ENCODE measurements at places on chromosomes 5 and 9.

GRCh38 chr5:143537056-143537455 is 133.6 kb upstream of the NR3C1 start:
- DNase-seq = no peak

DNA sequence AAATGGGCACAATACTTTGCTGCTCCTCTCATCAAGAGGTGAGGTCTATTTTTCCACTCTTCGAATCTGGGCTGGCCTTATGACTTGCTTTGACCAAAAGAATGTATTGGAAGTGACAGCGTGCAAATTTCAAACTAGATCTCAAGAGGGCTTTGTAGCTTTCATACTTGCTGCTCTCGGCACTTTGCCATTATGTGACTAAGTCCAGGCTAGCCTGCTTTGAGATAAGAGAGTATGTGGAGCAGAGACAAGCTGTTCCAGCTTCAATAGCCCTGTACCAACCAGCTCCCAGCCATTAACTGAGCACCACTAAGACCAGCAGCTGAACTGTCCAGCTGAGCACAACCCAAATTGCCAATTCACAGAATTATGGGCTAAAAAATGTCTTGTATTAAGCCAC is 124.6 kb downstream of the ACER2 start:
- DNase-seq = no peak

GRCh38 chr9:36603006-36603405 is 30.3 kb downstream of the MELK start:
- DNase-seq = no peak

DNA sequence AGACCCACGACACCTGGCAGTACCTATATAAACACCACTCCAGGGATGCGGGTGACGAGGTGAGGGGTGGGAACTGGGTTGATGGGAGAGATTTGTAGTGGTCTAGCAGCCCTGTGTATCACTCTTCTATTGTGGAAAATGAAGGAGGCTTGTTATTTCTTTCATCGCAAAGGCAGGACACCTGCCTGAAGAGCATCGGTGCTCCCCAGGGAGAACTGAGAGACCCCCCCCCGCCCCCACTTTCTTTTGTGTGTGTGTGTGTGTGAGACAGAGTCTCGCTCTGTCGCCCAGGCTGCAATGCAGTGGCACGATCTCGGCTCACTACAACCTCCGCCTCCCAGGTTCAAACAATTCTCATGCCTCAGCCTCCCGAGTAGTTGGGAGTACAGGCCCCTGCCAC is 8.3 kb upstream of the WDR5 start:
- DNase-seq = no peak

GRCh38 chr5:45335978-45336377 is 360.2 kb downstream of the HCN1 start:
- DNase-seq = no peak

- DNase-seq = no peak
These were observed 352.7 kb downstream of the SPOCK1 start for GRCh38 chr5:137146402-137146890.

- peak; percentile 70 for DNase-seq
These were observed at the start of gene FSTL4 for GRCh38 chr5:133612249-133612860. TSS of gene FSTL4 (minus strand) at chr5:133612541.

GRCh38 chr9:8877753-8878494 is 1078.3 kb upstream of the DMAC1 start:
- no peak for DNase-seq

DNA sequence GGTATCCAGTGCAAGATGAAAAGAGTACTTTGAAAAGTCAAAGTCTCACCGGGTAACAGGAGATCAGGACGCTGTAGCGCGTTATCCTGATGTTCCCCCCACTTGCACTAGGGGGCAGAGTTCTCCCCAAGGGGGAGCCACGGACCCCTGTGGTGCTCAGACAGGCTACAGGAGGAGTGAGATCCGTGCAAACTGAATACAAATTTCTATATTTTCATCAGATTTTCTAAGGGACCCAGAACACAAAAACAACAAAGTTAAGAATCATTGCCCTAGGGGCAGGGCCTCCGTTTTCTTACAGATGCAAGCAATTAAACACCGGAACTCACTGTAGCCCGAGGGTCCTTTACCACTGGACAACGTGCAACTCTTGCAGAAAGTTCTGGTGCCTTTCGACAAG is 2.0 kb downstream of the MYO10 start:
- DNase-seq = peak; percentile 75

DNA sequence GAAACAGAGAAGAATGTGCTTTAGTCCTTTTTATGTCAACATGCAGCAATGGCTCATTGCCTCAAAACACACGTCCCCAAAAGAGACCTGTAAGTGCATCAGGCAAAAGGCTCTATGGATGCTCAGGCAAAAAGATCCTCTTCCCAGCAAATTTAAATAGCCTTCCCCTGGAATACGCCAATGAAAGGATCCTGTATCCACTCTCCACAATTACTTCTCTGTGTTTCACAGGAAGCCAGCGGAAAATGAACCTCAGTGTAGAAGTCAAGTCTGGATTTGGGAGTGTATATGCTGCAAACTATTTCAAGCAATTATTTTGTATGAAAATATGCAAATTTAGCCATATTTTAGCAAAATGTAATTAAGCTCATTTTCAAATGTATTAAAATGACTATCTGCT is 217.9 kb downstream of the EPB41L4A start:
- no peak for DNase-seq

DNA sequence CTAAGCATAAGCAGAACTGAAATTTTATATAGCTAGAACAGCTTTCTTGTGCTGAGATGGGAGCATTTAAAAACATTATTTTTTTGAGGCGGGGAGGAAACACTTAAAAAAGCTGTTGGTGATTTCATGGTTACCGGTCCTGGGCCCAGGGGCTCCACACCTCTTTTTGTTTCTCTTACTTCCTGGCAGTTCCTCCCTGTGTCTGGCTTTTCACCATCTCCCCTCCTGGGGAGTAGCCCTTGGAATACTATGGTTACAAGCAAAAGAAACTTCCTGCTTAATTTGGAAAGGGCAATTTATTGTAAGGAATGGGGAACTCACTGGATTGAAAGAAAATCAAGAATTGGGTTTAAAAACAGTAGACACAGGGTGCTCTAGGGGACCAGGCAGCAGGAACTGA is 105.1 kb downstream of the SLC24A2 start:
- DNase-seq = no peak

DNA sequence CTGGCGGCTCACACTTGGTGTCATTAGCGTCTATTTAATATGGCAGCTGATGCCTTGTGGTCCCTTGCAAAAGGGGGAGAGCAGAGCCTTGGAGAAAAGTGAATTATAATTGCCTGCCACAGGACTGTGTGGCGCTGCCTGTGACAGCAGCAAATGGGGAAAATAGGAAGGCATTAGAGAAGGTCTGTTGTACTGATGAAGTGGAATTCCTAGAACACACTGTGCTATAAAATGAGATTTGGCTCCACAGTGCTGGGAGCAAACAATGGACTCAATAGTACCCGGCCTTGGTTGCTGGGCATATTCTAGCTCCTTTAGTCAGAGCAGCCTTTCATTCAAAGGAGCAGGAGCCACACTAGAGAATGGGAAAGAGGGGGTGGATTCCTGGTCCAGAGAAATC is 21.3 kb downstream of the SEMA6A start:
- DNase-seq = no peak

DNA sequence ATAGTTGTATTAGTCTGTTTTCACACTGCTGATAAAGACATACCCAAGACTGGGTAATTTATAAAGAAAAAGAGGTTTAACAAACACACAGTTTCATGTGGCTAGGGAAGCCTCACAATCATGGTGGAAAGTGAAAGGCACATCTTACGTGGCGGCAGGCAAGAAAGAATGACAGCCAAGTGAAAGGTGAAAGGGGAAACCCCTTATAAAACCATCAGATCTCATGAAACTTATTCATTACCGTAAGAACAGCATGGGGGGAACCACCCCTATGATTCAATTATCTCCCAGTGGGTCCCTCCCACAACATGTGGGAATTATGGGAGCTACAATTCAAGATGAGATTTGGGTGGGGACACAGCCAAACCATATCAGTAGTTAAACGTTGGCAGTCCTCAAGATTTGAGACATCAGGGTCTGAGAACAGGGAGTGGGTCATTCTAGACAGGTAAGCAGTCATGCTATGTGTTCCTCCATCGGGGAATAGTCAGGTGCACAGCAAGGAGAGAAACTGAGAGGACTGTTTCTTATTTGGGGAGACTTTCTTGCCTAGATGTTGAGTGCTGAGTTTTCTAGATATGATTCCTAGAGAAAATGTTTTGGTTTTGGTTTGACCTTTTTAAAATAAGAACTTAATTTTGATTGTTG is 45.8 kb upstream of the ENTREP1 start:
- DNase-seq = no peak

- no peak for DNase-seq
These were observed 65.8 kb downstream of the MTX3 start for GRCh38 chr5:79924936-79925893.

DNA sequence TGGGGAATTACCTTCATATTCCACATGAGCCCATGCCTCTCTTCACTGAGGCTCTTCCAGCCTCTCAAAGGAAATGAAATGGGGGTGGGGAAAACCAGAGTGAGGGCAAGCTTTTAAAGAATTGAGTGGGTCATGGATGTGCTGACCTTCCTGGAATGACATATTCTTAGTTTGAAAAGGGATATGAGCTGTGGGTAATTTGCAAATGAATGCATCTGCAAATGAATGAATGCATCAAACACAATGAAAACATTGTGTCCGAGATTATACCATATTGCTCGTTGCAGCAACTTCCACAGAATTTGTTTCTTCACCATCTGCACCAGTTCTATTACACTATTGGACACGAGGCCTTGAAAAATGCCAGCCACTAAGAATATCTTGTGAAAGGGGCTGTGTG is 198.6 kb upstream of the CDH6 start:
- no peak for DNase-seq

DNA sequence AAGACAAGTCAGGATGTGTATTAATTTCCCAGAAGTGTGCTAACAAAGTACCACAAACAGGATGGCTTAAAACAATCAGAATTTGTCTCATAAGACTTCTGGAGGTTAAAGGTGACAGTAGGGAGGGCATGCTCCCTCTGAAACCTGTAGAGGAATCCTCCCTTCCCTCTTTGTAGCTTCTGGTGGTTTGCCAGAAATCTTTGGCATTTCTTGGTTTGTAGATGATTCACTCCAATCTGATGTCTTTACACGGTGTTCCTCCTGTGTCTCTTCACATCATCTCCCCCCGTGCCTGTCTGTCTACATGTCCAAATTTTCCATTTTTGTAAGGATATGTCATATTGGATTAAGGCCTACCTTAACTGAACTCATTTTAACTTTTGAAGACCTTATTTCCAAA is 471.5 kb downstream of the ZNF608 start:
- DNase-seq = no peak

DNA sequence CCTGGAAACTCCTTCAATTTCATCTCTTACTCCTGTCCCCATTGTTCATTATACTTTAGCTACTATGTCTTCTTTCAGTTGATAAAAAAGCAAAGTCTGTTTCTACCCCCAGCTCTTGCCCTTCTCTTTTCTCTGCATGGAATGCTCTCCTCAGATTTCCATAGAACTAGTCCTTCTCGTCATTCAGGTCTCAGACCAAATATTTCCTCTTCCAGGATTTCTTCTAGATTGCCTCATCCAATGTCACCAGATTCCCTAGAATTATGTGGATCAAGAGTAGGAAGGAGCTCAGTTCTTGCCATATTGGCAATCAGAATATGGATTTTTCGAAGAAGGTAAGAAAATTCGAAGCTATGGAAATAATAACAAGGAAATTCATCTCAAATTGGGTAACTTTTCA is 176.1 kb downstream of the GABRG2 start:
- no peak for DNase-seq

- DNase-seq = no peak
These were observed 53.9 kb downstream of the PRDM6 start for GRCh38 chr5:123142957-123143356.

DNA sequence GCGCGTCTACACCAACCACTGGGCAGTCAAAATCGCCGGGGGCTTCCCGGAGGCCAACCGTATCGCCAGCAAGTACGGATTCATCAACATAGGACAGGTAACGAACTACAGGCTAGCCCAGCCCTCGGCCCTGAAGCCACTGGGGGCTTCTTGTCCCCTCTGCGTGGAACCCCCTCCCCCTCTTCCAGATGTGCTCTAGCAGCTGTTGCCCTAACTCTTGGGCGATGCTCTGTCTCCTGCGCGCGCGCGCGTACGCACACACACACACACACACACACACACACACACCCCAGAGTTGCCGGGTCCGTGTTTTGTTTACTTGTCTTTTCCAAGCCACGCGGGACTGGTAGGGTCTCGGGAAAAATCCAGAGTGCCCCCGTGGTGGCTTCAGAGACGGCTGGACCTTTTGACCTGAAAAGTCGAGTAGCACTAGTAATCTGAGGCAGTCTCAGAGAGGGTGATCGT is 836 bp downstream of the PCSK5 start:
- DNase-seq = no peak

- DNase-seq = no peak
These were observed 25.1 kb downstream of the MACROH2A1 start for GRCh38 chr5:135373736-135374515.

DNA sequence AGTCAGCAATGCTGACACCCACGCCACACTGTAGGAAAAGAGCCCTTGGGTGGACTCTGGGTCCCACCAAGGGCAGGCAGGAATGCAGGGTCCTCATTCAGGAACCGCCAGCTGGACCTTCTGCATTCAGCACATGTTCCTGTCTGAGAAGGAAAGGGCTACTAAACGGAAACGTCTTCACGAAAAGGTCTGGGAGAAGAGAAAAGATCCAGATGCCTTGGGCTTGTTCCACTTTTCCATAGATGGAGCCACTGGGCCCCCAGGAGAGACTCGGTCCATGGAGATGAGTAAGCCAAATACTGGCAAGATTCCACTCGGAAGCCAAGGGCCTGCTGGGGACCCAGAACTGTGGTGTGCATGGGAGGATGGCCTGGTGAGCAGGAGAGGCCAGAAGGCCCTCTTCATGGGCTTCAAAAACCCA is 38.4 kb downstream of the LHFPL2 start:
- no peak for DNase-seq

DNA sequence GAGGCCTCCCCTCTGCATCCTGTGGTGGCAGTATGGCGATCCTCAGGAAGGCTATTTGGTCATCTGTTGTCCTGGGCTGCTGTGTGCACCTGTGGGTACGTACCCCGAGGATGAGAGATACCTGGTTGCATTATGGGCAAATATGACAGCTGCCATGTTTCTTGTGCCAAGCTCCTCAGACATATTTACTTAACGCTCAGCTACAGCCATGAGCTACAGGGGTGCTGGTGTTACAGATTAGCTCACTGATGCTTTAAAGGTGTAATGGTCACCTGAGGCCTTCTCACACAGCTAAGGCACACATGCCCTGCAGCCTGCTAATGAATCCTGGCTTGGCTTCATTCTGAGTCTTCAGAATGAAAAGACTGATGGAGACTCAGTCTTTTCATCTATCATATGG is 12.0 kb downstream of the NDST1 start:
- DNase-seq = no peak

- DNase-seq = no peak
These were observed 208.9 kb downstream of the HSPA4 start for GRCh38 chr5:133260715-133261114.

DNA sequence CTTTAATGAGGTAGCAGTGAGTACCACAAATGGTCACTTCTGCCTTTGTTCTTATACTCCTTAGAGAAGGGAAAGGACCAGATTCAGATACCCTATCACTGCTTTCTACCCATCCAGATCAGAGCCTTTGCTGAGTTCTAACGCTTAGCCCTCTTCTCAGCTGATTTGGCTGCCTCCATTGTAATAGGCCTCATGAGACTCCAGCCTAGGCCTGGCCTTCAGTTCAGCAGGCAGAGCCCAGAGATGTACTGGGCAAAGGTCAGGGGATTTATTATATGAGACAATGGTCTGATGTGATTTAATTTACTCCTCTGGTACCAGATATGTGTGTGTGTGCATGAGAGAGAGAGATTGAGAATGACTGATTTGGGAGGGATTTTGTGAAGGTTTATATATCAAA is 124.7 kb downstream of the GHR start:
- no peak for DNase-seq

GRCh38 chr5:142827934-142828576 is 57.9 kb downstream of the ARHGAP26 start:
- no peak for DNase-seq
